ENCODE measurements at places on chromosomes 5 and 9.

DNA sequence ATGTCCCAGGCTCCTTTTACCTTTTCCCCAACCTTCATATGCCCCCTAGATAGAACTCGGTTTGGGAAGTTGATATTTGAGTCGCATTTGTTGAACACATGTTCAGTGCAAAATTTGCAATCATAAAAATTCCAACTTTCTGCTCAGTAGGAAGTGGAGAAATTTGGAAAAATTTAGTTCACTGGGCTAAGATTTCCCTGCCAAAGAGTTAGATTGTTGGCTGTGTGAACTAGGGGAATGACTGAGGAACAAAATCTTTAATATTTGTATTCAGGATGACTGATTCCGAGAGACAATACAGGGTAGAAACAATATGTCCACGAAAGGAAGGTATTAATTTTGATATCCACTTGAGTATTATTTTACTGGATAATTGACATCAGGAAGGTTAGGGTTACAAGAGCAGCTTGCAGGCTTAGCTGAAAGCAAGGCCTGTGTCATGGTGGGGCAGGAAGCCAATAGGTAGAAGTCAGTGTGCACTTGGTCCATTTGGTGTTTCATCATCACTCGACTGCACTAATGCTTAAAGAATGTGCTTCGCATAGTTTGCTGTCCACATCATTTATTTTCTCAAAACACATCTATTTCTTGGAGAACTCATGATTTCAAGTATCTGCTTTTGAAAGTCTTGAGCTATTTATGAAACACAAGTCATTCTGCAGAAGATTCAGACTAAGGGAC, 59.4 kb upstream of the GNA14 start:
- no peak for DNase-seq

GRCh38 chr5:108206707-108207106, 175.2 kb downstream of the FBXL17 start:
- DNase-seq: no peak

DNA sequence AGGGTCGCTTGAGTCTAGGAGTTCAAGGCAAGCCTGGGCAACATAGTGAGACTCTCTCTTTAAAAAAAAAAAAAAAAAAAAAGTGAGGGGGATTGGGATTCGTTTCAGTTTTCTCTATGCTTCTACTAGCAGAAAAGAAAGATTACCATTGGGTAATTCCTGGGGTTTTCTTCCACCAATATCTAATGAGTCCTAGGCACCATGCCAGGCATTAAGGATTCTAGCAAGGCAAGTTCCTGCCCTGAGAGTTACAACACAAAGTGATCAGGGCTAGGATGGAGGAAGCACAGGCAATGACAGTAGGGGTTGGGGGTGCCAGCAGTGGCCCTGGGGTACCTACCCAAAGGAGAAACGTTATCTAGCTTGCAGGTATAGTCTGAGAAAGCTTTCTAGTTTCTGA, 90.8 kb downstream of the PCDH1 start:
- no peak for DNase-seq

DNA sequence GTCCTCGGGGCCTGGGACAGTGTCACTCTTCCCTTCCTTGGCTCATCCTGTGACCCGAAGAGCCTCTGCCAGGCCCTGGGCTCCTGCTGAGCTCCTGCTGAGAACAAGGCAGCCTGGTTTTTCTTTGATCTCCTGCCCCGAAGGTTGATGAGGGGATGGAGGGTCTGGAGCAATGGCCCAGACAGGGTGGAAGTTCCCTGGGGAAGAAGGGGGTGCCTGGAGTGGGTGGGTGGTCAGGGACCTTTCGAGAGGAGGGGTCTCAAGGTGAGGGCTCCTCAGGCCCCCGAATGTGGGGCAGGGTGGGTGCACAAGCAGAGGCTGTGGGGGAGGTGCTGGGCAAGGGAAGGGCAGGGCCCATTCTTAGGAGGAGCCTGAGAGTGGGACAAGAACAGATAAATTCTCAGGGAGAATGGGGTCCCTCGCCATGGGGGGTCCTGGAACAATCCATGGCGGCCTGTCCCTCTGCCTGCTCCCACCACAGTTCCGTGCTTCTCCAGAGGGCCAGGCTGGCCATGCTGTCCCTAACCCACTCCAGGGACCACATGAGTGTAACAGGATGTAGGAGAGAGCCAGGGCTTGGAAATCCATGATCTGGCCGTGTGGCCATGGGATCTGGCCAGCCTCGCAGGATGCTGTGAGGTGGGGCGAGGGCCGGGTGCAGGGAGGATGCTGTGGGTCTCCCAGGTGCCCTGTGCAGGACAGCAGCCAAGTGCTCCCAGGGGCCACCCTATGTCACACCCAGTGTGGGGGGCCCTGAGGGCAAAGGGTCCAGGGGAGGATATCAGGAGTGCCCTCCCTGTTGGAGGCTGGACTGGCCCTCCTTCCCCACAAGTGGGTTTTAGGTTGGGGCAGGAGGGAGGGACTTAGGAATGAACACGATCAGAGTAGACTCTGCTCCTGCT, 128.5 kb upstream of the LPCAT1 start:
- no peak for DNase-seq

DNA sequence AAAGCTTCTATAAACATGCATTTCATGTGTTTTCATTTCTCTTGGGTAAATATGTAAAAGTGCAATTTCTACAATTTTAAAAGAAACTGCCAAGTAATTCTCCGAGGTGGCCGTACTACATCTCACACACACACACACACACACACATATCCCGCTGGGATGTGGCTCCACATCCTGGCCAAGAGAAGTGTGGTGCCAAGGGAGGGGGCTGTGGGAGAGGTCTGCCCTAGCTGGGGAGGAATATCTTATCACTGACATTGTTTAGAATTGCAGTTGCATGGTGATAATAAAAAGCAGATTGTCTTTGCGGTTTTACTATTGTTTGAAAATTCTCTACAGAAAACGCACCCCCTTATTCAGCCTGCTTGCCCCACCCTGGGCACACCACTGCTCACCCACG, 558.4 kb downstream of the BNC2 start:
- no peak for DNase-seq

DNA sequence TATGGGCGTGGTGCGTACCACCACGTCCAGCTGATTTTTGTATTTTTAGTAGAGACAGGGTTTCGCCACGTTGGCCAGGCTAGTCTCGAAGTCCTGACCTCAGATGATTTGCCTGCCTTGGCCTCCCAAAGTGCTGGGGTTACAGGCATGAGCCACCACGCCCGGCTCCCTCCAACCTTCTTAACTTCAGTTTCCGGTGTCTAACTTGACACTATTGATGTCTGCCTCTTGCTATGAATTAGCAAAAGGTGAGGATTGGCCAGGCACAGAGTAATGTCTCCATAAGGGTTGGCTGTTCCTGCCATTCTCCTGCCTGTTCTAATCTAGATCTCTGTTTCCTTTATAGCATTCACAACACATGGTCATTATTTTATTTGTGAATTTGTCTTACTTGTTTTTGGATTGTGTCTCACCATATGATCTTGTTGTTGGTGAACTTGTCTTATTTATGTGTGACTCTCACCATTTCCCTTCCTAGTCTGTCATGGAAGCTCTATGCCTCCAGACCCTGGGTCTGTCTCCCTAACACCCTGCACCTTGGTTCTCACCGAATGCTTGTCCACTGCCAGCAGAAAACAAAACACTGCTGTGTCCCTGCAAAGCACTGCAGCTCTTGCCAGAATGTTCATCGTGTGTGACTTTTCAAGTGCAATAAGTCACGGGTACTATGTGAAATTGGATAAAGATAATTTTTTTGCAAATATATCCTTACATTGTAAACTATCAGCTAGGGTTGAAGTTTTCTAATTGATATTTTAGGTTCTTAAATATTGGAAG, 26.0 kb downstream of the BASP1 start:
- no peak for DNase-seq

DNA sequence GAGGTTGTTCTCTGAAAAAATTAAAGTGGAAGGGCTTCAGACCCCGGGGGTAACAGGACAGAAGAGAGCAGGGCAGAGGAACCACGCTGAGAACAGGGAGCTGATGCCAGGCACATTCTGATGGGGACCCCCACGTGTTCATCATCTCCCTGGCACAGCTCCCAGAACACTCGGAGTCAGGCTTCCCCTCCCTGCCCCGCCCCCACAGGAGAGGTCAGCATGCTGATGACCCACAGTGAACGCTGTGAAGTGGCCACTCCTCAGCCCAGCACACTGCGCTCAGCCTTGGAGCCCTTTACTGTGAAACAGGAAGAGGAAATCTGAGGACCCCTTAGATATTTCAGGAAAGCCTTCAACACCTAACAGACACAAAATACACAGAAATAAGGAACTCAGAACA, 16.4 kb downstream of the RETREG1 start:
- DNase-seq: no peak

- DNase-seq: no peak
Observed at GRCh38 chr5:157602505-157602904, 26.9 kb upstream of the ADAM19 start.

DNA sequence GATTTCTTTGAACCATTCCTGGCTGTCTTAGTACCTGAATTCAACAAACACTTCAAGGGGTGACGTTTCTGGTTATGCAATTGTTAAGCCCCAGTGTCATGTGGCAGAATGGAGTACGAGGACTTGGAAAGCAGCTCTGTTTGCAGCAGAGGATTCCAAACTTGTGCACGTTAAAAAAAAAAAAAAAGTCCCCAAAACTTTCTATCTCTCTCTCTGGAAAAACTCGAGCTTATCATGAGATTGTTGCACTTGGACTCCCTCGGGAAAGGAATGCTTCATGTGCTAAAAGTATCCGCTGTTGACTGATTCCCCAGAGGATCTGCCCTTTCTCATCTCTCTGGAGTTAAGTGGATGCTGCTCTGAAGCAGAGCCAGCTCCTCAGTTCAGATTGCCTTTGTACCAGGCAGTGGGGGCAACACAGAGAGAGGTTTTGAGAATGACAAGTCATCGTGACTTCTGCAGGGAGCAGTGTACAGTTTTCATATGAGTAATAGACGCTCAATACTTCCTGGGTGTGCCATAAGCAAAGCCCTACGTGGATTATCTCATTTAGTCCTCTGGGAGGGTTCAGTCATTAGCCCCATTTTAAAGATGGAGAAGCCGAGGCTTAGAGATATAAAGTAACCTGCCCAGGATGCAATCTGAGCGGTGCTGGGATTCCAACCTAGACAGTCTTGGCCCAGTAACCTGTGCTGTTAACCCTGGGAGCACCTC, 28.1 kb downstream of the TMOD1 start:
- DNase-seq: no peak

- no peak for DNase-seq
Observed at GRCh38 chr9:13142776-13143175, 136.7 kb downstream of the MPDZ start.

- no peak for DNase-seq
Observed at GRCh38 chr5:134503088-134503936, 22.2 kb upstream of the JADE2 start.

DNA sequence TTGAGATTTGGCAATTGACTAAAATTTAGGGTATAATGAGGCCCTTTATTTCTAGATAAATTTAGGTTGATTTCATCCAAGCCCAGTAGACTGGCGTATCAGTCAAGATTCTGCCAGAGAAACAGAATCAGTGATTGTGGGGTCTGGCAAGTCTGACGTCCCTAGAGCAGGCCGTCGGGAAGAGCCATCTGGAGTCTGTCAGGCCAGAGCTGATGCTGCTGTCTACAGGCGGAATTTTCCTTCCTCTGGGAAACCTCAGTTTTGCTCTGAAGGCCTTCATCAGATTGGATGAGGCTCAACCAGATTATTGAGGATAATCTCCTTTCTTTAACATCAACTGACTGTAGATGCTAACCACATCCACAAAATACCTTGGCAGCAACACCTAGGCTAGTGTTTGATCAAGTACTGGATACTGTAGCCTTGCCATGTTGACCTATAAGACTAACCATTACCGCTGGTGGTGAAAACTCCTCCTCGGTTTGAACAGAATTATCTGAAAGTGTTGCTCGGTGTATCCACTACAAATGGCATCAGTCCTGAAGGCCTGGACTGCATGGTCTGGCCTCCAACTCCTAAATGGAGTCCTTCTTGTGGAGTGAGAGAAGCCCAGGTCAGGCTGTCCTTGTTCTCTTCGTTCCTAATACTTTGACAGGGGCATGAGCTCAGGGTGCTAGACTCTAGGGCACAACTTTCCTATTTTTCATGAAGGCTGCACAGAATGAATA, 83.2 kb upstream of the ANKH start:
- no peak for DNase-seq

DNA sequence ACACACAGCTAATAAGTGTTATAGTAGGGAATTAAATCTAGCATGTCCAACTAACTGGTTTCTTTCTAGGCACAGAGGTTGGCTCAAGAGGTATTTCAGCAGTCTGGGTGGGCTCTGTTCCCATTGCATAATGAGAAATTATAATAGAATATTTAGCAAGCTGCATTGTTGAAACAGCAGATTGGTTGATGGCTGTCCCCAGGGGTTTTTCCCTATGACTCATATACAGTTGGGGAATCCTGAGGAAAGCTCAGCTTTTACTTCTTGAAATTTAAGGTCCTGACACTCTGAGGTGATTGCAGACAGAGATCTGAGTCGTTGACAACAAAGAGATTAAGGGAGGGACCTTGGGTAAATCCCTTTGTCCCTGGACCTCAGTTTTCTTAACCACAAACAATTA, 38.3 kb upstream of the TNFSF8 start:
- DNase-seq: no peak

DNA sequence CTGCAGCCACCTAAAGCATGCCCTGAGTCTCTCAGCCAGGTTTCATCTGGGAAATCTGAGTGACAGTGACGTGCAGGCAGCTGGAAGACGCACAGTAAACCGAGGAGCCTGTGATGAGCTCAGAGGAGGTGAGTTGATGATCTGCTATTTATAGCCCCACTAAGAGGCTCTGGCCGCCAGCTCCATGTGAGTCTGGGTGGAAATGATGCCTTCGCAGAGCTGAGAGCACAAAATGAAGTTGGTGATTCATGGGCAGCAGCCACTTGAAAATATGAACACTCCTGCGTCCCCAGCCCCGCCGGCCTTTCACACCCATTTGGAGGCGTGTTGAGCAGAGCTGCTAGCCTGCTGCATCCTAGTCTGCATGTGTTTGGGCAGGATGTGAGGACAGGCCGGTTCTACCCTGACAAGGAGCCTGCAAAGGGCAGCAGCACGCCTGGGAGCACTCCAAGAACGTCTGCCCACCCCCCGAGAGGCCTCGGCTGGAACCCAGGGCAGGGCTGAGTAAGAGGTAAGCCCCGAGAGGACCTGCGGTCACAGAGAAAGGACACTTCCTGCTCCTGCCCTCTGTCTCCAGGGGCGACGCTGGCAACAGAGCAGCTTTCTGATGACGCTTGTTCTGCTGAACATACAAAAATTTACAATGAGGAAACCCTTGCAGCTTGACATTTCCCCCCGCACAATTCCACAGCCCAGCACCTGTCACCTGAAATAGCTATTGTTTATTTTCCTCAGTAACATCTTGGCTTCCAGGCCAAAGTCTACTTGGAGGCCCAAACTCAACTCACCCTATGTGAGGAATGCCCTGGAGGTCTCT, 25.1 kb upstream of the CDKN2AIPNL start:
- DNase-seq: peak; percentile 48
